Fibroblast of villous mesenchyme (primary cell): ENCODE measurements at places on chromosomes 13 and 19. TPM values are rescaled to one million over a fixed set of nuclear protein-coding genes. Genes with fewer than 3 reads are reported as not detected.

DNA sequence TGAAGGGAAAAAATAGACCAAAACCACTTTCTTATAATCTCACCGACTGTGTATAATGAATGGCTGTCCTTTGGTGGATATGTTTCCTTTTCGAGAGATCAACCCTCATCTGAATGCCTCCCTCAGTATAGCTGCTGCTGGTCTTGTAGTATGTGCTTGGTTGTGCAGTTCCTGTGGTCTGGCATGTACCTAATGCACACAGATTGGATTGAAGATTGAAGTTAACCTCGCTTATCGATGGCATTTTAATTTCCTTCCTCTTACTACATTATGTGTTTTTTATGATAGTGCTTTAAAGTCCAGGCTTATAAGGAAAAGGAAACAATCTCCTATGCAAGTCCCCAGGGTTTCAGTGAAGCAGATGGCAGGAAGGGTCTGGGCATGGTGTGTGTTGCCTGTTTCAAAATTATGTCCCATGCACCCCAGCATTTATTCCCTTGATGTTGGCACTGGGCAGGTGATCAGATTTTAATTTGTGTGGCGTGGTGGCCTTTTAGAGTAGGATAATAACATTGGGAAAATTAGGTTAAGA, 334.1 kb downstream of the SHISA2 start:
- DNase-seq: no peak

DNA sequence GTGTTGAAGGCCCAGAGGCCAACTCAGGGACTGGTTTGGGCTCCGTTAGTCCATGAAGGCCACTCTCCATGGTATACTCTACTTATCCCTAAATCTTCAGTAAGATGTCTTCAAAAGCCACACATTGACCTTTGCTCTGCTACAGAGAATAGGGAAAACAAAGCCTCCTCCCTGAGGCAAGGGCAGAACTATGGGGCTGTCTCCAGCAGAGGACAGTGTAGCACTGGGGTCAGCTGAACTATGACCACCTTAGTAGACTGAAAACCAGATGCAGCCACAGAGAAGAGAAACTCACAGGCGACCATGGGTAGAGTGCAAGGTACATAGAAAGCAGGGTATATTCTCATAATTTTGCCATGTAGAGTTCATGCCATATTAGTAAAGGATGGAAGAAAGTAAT, 587.4 kb downstream of the LMO7 start:
- DNase-seq: no peak

GRCh38 chr19:40056505-40056904, 474 bp upstream of the ZNF780B start:
- no peak for DNase-seq

DNA sequence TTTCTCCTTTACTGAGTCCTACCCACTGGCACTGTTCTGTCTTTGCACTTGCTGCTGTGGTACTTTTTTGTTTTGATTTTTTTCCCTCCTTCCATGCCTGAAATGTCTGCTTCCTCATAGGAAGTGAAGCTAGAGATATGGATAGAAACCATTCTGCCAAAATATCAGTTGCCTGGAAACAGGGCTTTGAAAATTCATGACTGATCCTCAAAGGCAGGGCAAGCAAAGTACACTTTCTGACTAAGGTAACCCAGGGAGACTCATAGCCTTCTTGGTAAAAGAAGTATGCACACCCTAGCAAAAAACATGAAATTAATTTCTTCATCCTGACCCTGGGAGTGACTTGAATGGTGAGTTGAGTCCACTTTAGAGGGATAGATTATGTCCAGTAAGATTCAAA, 329.8 kb downstream of the MYO16 start:
- DNase-seq: no peak

DNA sequence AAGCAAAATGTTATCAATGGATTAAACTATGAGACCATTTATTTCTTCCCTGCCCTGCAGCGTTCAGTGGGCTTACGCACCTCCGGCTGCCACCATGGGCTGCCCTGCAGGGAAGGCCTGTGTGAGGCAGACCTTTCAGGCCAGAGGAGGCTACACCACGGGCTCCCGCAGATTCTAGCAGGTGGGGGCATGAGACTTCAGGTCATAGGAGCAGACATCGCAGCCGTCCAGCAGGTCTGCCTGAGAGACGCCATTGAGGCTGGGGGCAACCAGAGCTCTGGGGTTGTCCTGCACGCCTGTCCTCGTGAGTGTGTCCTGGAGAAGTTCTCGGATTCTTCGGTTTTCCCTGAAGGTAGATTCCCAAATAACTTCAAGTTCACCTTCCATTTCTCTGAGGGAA, 9.4 kb upstream of the SLC7A9 start:
- no peak for DNase-seq

Gene ZNF776
- 11.9 and 14.7 TPM in 2 replicates for total RNA-seq

Gene TPTE2
- total RNA-seq: under 0.01 TPM in 1 of 2 replicates, not detected in the other

Gene CEACAM21
- not detected in 2 replicates for total RNA-seq

Gene WTIP
- 28.0 and 40.6 TPM in 2 replicates for total RNA-seq

Gene ATXN8OS
- not detected in 2 replicates for total RNA-seq

Gene VN1R2
- total RNA-seq: under 0.01 TPM in 1 of 2 replicates, not detected in the other

Gene TNNI3
- not detected in 2 replicates for total RNA-seq

Gene ZNF135
- 1.6 and 4.3 TPM in 2 replicates for total RNA-seq
